Stimulated activated naive CD4-positive, alpha-beta T cell treated with Interleukin-2 at 50 U/mL for 16 hours (primary cell): ENCODE measurements at places on chromosomes 1 and 21.

GRCh38 chr1:205190845-205191577 is 20.5 kb downstream of the DSTYK start:
- no peak for DNase-seq

DNA sequence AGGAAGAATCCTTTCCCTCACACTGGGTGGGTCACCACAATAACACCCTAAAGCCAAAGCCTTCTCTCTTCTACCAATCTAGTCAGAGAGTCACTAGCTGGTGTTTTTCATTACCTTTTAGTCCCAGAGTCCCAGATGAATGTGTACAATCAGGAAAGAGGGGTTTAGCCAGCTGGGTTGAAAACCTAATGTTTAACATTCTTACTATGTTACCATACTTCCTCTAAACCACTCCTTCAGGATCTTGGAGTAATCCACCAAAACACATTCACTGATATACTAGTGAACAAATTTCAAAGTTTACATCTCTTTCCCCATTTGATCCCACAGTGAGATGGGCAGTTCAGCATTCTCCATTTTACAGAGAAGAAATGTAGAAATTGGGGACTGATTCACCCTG is 9.7 kb downstream of the LPAR3 start:
- DNase-seq = no peak

DNA sequence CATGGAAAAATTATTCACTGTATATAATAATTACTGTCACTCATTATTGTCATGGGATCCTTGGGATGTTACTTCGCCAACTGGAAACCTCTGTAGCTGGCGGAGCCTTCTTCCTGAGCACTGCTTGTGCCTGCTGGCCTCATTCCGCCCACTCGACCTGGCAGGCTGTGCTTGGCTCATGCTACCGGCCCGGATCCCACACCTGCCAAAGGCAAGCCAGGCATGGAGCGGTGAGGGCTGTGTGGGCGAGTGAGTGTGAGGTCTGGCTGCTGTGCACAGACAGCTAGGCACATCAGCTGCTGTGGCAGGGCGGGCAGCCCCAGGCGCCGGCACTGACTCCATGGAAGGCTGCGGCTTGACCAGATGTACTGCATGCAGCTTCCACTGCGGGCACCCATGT is 78.4 kb downstream of the DISP1 start:
- no peak for DNase-seq

- no peak for DNase-seq
Observed at GRCh38 chr1:22745669-22746585, 35.3 kb downstream of the EPHB2 start.

DNA sequence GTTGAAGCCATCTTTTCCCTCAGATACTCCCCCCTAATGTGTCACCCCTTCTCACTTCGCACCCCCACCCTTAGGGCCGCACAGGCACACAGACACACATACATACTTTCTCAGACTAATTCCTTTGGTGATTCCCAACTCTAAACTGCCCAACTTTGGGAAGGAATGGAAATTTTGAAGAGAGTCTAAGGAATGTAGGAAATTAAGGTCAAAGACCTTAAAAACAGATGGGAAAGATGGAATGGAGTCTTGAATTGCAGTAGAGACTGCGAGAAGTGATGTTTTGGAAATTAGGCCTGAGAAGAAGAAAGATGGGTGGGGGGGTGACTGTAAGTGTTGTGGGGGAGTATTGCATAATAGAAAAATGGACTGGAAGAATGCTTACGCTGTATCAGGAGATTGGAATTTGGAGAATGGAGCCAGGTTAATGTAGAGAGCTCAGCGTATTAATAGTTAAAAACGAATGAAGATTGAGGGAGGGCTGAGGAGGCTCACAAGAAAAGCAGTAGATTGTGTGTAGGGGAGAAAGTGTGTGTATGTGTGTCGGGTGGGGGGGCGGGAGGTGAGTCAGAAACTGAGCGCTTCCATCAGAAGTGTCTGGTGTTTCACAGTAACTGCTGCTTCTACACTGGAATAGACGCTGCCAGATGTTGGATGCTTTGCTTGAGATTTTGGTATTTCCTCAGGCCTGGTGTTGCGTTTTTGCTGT is 1.7 kb downstream of the PIP5K1A start:
- DNase-seq = peak; percentile 47

GRCh38 chr1:245751116-245751515 is 596.3 kb downstream of the KIF26B start:
- DNase-seq = no peak

- no peak for DNase-seq
Observed at GRCh38 chr1:232305050-232305449, 324.9 kb downstream of the SIPA1L2 start.

GRCh38 chr1:185727726-185728125 is 6.5 kb upstream of the HMCN1 start:
- DNase-seq = no peak

DNA sequence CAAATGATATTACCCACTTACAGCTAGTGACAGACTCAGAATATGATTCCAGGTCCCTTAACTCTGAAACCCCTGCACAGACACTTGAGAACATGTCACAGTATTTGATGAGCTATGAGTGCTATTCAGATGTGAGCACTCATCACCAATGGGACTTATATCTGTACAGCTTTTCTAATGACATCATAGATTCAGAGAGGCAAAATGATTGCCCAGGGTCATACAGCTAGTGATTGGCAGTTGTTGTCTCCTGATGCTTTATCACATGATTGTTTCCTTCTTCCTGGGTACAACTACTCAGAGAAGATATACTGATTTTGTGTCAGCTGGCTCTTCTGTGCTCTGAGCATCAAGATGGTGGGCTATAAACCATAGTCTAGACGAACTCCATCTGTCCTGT is 428.0 kb upstream of the BEND5 start:
- no peak for DNase-seq

- no peak for DNase-seq
Observed at GRCh38 chr1:47182676-47183235, 7.1 kb downstream of the PDZK1IP1 start.

DNA sequence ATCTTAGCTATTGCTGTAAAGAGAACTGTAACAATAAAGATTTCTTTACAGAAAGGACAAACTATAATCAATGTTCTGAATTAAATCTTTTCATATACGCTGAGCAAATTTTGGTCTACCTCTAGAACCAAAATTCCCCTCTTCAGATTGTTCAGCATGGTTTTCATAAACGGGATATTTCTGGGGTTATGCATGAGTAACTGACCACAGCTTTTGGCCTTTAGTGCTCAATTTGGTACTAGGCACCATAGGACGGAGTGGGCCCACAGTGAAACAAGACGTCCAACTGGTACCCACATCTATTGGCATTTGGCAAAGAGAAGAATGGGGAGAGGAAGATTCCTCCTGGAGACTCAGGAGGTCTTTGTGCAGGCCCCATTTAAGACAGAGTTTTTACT is 184.5 kb downstream of the TGFBR3 start:
- DNase-seq = no peak

DNA sequence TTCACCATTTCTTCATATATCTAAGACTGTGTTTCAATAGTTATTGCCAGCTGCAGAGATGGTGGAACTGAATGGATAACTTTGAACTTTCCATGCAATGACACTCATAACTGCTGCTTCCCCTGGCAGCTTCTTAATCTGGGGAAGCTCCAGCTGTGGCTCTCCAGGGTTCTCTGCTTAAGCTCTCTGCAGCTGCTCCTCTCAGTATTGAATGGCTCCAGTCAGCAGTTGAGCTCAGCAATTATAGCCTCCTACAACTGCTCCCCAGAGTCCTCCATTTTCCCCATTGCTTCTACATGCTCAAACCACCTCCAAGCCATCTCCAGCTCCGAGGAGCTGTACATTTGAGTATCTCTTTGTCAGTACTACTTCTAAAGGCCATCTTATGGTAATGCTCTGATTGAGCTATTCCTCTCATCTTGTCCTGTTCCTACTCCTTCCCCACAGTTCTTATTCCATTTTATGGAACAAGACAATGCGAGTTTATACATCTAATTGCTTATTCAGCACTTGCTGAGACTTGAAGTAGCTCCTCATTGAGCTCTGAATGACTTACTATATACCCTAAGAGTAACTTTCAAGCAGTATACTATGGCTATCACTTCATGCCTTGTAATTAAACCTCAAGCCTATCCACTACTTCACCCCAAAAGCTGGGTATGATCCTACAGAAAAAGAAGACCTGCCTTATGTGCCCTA is 362.4 kb downstream of the NEGR1 start:
- DNase-seq = no peak

DNA sequence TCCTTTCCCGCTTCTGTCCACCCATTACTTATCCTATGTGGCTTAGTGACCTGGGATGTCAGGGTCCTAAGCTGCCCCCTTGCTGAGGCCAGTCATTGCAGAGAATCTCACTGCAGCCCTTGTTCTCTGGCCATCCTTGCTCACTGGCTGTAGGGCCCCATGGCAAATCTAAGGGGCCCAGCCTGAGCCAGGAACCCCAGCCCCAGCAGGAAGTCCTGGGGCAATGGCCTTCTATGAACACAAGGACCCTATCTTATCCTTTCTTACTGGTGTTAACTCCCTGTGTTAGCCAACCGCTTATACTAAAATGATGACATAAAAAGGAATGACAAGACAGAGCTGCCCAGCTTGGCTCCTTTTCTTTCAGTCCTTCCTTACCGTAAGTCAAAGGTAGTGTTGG is 29.9 kb downstream of the DHCR24 start:
- DNase-seq = no peak

DNA sequence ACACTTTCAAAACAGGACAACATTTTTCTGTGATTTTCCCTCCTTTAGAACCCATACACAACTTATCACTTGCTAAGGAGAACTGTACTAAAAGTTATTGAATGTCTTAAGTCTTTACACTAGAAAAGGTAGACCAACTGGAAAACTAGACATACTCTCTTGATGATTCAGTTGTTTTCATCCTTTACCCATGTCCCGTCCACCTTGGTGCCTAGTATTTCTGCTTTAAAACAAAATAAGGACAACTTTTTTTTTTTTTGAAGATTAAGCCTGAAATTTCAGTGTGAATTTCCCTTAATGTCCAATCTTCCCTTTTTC is 4.5 kb downstream of the CDKN2C start:
- no peak for DNase-seq
